ENCODE measurements at places on chromosomes 2 and 18.

- DNase-seq, result no peak
These were observed 161.5 kb downstream of the WDR7 start for GRCh38 chr18:56812674-56813073.

DNA sequence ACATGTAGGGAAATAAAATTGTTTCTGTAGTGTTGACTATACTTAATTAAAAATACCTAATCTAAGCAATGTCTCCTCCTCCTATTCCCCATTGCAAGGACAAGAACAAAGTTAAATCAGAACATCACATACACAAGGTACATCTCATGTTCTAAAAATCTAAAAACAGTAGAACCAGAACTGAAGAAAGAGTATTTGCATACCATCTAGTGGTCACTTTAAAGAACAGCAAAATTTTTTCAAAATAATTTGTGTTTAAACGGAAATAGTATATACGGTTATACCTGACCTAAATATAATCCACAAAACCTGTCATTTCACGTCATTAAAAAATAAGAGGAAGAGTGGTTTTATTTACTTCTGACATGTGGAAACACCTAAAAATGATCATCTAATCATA is 294.3 kb upstream of the KCNH7 start:
- no peak for DNase-seq

- DNase-seq, result no peak
These were observed 301.8 kb downstream of the XIRP2 start for GRCh38 chr2:167190053-167190452.

GRCh38 chr2:25229279-25230197 is 61.2 kb upstream of the POMC start:
- DNase-seq, result no peak

GRCh38 chr2:42288811-42289210 is 72.2 kb downstream of the COX7A2L start:
- no peak for DNase-seq

DNA sequence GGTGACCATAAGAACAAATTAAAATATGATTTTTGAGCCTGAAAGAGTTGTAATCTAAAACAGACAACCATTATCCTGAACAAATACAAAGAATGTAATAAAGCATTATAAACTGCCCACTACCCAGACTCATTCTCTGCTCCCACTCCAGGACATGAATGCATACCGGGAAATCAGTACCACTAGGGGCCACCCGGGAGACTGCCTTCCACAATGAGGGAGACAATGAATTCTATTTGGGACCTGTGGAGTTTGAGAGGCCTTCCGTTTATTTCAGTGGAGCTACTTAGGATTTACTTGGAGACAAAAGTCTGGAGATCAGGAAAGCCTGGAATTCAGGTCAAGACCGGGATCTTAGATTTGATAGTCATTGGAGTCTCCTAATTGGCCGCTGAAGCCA is 50.0 kb downstream of the NAB1 start:
- no peak for DNase-seq

- DNase-seq, result no peak
These were observed 24.5 kb downstream of the CYP27A1 start for GRCh38 chr2:218806346-218806978.

DNA sequence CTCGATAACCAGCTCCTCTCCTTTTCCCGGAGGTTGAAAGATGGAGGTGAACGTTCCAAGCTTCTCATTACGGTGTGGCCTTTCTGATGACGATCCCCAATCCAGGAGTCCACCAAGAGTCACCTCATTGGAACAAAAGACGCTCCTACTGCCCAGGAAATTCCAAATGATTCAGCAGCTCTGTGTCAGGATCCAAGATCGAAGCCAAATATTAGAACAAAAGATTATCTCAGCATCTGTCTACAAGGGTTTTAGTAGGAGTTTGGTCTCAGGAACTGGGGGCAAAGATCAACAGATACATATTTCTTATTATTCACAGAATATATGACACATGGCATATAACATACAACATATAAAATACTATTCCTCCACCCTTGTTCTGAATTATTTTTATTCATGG is 161.1 kb upstream of the RAB12 start:
- DNase-seq, result no peak

- no peak for DNase-seq
These were observed 2.6 kb upstream of the PRLH start for GRCh38 chr2:237563816-237564215.

DNA sequence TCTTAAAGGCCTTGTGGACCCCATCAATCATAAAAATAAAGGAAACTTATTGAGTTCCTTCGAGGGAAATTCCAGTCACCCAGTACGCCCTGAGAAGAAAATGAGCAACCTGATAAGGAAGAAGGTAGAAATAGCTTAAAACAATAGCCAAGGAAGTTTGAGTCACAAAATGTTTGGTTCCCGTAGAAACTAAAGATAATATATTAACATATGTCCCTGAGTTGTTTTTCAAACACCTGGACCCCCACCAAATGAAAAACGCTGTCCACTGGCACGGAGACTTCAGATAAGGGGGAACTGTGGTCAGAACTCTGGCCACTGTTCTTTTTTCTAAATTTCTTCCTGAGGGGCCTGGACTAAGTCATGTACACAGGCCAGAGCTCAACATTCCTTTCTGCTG is 669.1 kb downstream of the ADCYAP1 start:
- no peak for DNase-seq

DNA sequence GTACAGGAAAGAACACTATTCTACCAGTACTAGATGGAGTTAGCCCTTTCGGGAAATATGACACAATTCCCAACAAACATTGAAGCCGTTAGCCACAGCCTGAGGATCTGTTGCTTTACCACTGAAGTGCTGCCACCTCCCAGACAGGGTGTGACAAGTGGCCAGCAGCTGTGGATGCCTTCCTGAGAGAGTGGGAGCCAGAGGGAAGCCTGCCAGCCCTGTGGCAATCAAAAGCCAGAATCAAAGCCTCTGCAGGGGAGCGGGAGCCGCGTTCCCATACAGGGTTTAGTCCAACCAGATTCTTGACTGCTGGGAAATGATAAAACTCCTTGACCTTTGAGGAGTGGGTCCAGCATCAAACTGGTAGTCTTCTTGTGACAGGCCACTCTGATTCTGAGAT is 38.0 kb downstream of the SLC4A1AP start:
- no peak for DNase-seq

GRCh38 chr18:48833701-48834412 is 116.9 kb downstream of the SMAD7 start:
- peak; percentile 61 for DNase-seq

DNA sequence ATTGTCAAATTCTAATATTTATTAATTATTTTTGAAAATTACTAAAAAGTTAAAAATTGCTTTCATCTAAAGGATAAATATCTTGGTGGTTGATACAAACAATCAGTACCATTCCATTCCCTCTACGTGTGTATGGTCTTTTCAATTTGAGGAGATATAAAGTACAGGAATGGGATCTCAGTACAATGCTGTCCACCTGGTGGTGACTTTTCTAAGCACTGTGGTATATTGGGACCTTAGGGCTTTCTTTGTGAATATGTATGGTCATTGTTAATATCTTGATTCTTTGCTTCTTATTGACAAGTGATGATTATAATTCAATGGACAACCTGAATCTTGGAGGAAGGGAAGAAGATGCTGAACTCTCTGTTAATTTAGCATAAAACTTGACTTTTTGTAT is 83.1 kb downstream of the NBEAL1 start:
- DNase-seq, result no peak

DNA sequence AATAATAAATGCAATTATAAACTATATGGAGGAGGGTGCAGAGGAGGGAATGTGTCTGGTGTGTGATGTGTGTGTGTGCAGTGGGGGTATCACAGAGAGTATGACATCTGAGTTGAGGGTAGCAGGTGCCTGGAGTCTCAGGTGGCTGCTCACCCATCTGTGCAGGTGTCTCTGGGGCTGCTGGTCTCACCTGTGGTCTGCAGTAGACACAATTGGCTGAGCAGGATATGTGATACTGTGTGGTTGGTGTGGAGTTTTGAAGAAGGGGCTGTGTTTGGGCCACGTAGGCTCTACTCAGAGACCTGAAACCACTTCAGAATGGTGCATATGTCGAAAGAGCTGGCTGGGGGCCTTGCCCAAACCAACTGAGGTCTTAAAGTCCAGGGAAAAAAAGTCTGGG is 17.0 kb downstream of the FABP1 start:
- no peak for DNase-seq

GRCh38 chr2:61967262-61967661 is 61.8 kb downstream of the COMMD1 start:
- no peak for DNase-seq

- no peak for DNase-seq
These were observed 288.3 kb upstream of the FN1 start for GRCh38 chr2:215724146-215724545.

- DNase-seq, result no peak
These were observed 106.5 kb upstream of the CHRNA1 start for GRCh38 chr2:174870787-174871186.

GRCh38 chr2:224586127-224586695 is 1.0 kb upstream of the CUL3 start:
- no peak for DNase-seq

DNA sequence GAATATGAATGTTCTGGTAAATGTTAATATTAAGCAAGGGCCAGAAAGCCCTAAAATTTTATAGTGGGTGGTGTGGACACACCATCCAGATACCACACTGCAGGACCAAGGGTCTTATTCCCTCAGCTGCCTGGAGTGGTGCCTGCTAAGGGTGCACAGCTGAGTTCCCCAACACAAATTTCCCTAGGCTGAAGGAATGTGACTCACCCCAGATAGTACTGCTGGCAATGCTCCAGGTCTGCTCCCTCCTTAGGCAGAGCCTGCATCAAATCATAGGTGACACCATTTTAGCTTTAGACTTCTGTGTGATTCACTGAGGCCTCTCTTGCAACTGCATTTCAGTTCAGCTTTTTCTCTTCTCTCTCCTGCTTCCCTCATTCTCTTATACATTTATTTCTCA is 321.1 kb downstream of the SATB2 start:
- DNase-seq, result no peak

- DNase-seq, result no peak
These were observed 15.5 kb upstream of the PTMA start for GRCh38 chr2:231692847-231693246.

- DNase-seq, result no peak
These were observed 1130.1 kb upstream of the CELF4 start for GRCh38 chr18:38695559-38696280.

DNA sequence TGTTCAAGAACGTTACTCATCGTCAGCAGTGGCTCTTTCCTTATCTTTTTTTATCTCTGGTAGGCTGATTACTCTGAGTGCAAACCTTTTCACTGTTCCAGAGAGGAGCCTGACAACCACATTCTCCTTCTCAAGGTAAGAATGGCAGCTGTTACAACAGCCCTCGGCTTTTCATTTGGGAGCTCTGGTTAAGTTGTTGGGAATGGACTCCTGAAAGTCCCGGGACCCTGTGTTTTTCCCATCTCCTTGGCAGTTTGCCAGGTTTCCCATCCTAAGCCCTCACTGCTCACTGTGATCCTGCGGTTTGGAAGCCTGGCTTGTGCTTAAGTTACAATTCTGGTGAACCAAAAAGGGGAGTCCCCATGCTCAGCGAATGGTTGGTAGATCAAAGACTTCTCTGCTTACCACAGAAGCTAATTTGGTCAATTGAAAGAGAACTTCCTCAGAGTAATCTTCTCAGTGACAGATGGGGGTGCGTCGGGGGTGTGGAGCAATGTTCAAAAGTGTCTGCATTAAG is 122.3 kb downstream of the LYPD6B start:
- peak; percentile 7 for DNase-seq

GRCh38 chr18:57801761-57802212 is 1.3 kb downstream of the ATP8B1 start:
- DNase-seq, result no peak

- DNase-seq, result no peak
These were observed 186.7 kb upstream of the SIX2 start for GRCh38 chr2:45195916-45196315.

DNA sequence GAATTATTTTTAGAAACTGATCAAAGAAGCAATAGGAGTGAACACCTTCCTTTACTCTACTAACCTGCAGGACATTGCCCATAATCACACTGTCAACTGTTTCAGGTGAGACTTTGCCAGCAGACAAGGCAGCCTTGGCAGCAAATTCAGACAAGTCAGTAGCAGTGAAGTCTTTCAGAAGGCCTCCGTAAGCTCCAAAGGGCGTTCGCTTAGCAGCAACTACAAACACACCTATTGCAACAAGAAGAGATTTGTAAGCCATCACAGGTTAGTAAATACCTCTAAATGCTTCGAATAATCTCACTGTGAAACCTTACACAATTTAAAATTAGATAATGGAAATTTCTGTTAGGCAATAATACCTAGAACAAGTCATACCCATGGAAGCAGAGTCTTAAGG is 10.7 kb downstream of the ACAA2 start:
- no peak for DNase-seq

GRCh38 chr2:230410861-230411569 is 5.0 kb upstream of the SP100 start:
- no peak for DNase-seq

- no peak for DNase-seq
These were observed 8.6 kb upstream of the TMEM163 start for GRCh38 chr2:134727385-134727784.

GRCh38 chr2:200373973-200374416 is 67.5 kb downstream of the SPATS2L start:
- DNase-seq, result peak; percentile 16

GRCh38 chr2:1754461-1755170 is 10.3 kb upstream of the PXDN start:
- no peak for DNase-seq

DNA sequence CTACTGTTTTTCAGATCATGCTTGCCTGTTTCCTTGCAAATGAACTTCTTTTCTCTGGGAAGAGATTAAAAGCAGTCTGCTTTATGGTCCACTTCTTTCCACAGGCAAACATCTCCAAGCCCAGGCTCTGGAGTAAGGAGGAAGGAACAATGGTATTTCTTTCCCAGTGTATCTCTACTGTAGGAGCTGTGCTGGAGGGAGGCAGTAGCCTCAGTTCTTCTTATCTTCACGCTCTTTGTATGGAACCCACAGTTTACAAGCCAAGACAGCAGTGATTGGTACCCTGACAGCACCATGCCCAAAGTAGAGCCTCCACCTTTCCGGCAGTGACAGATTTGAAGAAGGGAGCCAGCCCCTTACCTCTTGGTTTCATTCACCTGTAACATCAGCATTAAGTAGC is 35.2 kb downstream of the SPOPL start:
- no peak for DNase-seq

GRCh38 chr2:24435391-24436316 is 55.4 kb upstream of the NCOA1 start:
- DNase-seq, result no peak

GRCh38 chr18:13614641-13615288 is 111.6 kb downstream of the FAM210A start:
- DNase-seq, result no peak

GRCh38 chr2:3233877-3234276 is 143.7 kb downstream of the EIPR1 start:
- DNase-seq, result no peak

DNA sequence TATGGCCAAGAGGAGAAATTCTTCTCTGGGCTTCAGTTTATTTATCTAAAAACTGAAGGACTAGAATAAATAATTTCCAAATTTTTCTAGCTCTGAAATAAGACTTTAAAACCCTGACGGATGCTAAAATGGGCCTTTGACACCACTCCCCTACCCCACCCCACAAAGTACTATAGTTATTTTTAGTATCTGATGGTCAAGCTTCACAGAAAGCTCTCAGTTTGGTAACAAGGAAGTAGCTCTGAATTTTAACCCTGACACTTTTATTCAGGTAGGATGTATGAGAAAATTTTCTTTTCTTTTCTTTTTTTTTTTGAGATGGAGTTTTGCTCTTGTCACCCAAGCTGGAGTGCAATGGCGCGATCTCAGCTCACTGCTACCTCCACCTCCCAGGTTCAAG is 2.4 kb downstream of the RBKS start:
- no peak for DNase-seq

All from stimulated activated CD4-positive, alpha-beta T cell treated with anti-CD3 and anti-CD28 coated beads, Interleukin-12 subunit alpha, Interleukin-12 subunit beta, amount 100 ng/mL, for 48 hours (primary cell).